ENCODE measurements at places on chromosomes 7 and 10. TPM values are rescaled to one million over a fixed set of nuclear protein-coding genes. Genes with fewer than 3 reads are reported as not detected.

Gene PON3
- 1.2 TPM for total RNA-seq

Gene PNLIPRP2
- total RNA-seq: not detected

Gene ZNF853
- 7.5 TPM for total RNA-seq

Gene INMT
- 1.8 TPM for total RNA-seq

Gene VKORC1L1
- total RNA-seq: 1.8 TPM

Data from stomach (tissue), 19 donors.